ENCODE measurements at places on chromosomes 13 and 19.

GRCh38 chr13:43348397-43348796 lies 325.0 kb downstream of the DNAJC15 start:
- no peak for DNase-seq

GRCh38 chr13:77846173-77846572 lies 72.5 kb downstream of the EDNRB start:
- DNase-seq, result no peak

- DNase-seq, result no peak
These were observed 108.4 kb downstream of the DLEU7 start for GRCh38 chr13:50735071-50735470.

DNA sequence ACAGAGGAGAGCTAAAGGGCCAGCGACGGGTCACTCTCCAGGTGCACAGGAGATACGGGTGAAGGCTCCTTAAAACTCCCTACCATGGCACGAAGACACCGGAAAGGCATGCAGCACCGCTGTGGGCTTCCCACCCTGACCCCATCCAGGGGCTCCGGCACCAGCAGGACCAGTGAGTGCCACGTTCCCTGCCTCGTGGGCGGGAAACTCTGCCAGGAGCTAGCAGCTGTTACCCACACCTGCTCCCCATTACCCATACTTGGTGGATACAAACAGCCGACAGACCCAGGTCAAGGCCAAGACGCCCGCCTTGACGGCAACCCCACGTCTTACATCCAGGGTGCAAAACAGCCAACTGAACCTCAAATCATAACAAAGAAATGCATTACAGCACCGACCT lies 56.7 kb downstream of the GNG7 start:
- no peak for DNase-seq

DNA sequence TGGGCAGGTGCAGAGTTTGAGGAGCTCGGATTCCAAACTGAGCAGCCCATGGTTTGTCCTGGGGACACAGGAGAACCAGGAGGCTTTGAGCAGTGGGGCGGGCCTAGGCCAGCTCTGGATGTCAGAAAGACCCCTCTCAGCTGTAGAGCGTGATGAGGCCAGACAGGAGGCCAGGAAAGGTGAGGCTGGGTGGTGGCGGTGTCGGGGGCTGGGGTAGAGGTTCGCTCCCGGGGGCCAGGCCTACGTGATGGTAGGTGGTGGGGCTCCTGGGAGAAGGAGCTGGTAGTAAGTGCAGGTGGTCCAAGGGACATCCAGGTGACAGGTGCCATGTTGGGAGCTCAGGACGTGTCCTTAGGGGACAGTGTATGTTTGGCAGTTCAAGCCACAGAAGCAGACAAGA lies 13.5 kb upstream of the PTOV1 start:
- no peak for DNase-seq

All from activated CD8-positive, alpha-beta memory T cell treated with anti-CD3 and anti-CD28 coated beads for 1 hour (primary cell).